GM23248 (cell line): ENCODE measurements at places on chromosomes 6 and 20. TPM values are rescaled to one million over a fixed set of nuclear protein-coding genes. Genes with fewer than 3 reads are reported as not detected.
A peak's percentile ranks its signal among the peaks of the same experiment; 100 is the strongest.

ELOVL2 gene
- 0.29 and 0.42 TPM in 2 replicates for polyA plus RNA-seq

WFDC10B gene
- not detected in 2 replicates for polyA plus RNA-seq

OR12D3 gene
- not detected in 2 replicates for polyA plus RNA-seq

- DNase-seq = no peak
These were observed 179.3 kb upstream of the HDDC2 start for GRCh38 chr6:125481056-125481455.

GRCh38 chr20:48236000-48236970 is 451.0 kb upstream of the SULF2 start:
- DNase-seq = no peak

DNA sequence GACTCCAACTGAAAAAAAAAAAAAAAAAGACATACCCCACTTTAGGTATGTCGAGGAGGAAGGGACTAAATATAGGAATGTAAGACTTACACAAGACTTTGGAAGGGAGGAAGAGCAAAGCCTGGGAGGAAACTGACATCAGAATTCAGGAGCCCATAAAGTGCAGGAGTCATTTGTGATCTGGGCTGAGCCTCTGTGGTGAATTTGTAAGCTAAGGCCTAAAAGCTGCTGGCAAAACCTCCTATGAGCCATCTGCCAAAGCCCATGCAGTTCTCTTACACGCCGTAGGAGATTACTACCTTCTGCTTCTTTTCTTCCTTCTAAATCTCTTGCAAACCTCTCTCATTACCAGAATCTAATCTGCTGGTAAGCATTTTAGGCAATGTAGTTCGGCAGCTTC is 52.0 kb upstream of the THEMIS start:
- peak; percentile 34 for DNase-seq

GRCh38 chr6:170455335-170455979 is 97.7 kb downstream of the PSMB1 start:
- DNase-seq = no peak

DNA sequence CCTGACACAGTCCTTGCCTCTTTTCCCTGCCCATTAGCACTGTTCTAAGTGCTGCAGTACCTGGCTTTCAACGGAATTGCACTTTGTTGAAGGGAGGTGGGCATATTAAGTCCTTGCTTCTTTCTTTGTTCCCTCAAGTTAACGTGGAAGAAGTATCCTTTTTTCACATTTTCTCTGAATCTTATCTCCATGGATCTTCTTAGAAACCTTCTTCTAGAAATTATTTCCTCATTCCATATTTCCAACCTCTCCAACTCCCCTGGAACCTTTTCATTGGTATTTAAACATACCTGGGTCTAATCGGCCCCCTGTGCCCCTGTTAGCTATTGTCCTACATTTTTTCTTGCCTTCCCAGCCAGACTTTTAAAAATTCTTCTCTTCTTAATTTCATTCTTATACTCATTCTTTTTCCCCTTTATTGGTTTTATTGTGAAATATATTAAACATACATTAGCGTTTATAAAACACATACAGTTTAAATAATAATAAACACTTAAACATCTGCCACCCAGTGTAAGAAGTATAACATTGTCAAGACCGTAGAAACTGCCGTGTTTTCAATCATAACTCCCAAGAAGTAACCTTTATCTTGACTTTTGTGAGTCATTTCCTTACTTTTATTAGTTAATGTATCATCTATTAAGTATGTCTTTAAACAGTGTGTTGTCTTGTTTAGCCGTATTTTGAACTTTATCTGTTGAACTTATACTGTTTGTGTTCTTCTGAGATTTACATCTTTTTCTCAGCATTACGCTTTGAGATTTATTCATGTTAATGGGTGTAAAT is 118.2 kb downstream of the CDKAL1 start:
- DNase-seq = peak; percentile 51

GRCh38 chr6:43995137-43995536 is 132.1 kb downstream of the MRPL14 start:
- DNase-seq = no peak

DNA sequence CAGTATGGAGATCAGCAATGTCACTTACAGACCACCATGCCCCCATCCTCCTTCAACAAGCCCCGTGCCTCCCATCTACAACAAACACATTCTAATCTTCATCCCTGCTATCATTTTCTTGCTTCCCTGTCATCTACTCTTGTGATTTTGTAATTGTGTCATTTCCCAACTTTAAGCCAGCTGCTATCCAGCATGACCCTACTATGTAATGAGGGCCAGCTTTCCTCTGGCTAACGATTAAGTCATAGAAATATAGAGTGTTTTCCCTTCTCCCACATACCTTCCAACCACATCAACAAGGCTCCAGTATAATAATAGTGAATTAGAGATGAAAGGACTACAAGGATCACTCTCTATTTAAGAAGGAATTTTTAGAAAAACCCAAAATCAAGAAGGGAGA is 607.0 kb downstream of the TENT5A start:
- DNase-seq = peak; percentile 20
